ENCODE measurements at places on chromosomes 1 and 21.

GRCh38 chr1:29381426-29381825 lies 145.1 kb downstream of the PTPRU start:
- no peak for DNase-seq

- no peak for DNase-seq
Observed at GRCh38 chr21:39126486-39126806, 56.8 kb downstream of the PSMG1 start.

DNA sequence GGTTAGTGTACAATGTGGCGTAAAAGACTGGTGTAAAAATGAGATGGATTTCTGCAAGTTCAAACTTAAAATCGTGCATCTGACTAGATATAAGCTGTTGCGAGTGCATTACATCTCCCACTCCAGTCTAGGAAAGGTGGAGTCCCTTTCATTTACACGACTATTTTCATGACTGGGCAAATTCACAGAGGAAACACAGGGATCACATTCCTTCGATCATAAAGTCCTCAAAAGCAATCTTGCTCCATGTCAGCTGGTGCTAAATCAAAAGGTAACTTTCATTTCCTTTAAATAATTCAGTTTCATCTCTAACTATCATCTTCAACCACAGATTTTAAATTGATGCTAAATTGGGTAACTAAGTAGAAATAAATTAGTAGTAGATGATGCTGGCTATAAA lies 100.0 kb downstream of the HLCS start:
- no peak for DNase-seq

DNA sequence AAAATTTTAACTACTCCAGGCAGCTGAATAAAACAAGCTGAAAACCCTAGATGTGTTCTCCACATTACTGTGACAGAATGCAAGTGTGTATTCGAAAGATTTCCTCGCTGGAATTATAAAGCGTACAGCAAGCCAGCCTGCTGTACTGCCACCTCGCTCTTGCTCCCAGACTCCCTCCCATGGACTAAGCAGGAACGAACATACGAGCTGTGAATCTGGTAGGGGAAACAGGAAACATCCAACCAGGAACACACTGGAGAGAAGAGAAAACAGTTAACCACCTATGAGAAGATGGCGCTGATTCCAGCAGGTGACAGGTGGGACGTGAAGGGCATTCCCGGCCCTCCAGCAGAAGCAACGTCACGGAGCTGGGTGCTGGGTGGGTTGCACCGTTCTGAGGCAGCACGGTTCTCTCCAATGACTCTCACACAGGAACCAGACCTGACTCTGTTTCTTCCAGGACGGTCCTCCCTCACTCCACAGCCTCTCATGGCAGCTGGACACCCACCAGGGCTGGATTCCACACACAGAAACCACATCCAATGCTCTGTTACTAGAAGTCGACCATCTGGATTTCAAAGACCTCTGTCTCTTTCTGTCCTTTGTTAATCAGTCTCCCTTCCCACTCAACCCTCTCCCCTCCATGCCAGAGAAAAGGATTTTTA lies 219.2 kb downstream of the RERE start:
- DNase-seq, result peak; percentile 48

GRCh38 chr1:45297666-45298356 lies 28.9 kb upstream of the HPDL start:
- DNase-seq, result no peak

- DNase-seq, result no peak
Observed at GRCh38 chr1:155022136-155022926, 11.2 kb downstream of the DCST2 start.

- no peak for DNase-seq
Observed at GRCh38 chr1:90911353-90911752, 110.5 kb downstream of the ZNF644 start.

- DNase-seq, result no peak
Observed at GRCh38 chr1:161082996-161083747, 6.2 kb downstream of the NECTIN4 start.

DNA sequence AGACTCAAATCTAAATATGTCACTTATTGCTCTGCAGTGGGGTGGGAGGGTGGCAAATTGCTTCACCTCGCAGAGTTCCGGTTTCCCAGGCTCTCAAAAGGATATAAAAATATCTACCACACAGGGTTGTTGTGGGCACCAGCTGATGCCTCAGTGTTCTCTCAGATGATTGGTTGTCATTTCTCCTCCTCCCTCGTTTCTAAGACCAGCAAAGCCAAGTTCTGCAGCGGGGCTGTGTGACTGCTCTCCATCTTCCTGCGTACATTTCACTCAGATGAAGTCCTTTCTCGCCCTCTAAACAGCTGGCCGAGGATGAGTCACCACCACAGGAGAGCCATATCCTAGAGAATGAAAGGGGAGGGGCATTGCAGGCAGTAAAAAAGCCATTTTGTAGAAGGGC lies 35.0 kb upstream of the VWA5B1 start:
- no peak for DNase-seq

DNA sequence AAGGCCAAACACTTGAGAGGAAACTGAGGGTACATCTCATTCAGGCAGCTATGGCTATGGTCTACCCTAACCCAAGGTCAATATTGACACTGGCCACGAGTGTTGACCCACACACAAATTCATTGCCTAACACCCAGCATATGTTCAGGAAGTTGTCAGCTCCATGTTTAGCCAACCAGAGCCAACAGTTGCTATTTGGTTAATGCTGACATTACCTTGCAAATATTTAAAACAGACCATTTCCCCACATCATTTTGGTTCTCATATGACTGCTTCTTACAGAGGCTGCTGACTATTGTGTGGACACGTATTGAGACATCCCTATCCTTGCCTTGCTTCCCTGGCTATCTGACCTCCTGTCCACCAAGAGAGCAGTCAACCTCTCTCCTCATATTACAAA lies 97.3 kb downstream of the LMX1A start:
- no peak for DNase-seq

GRCh38 chr1:234957330-234958065 lies 171.1 kb downstream of the TOMM20 start:
- DNase-seq, result no peak

GRCh38 chr1:19712928-19713327 lies 48.3 kb downstream of the HTR6 start:
- no peak for DNase-seq

GRCh38 chr1:225437710-225438437 lies 10.0 kb upstream of the LBR start:
- peak; percentile 29 for DNase-seq

DNA sequence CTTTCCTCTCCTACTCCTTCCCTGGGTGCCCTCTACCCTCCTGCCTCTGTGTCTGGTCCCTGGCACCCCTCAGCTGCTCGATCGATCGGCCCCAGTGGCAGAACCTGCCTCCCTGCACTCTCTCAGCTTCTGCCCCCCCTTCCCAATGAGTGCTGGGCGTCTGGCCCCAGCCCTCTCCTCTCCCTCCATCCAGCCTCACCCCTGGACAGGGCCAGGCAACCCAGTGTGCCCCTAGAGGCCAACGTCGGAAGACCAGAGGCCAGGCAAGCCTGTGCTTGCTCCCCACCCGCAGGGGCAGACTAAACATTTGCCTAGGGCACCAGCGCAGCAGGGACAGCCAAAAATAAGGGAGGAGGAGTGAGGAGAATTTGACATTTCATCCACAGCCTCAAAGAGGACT lies 43.5 kb downstream of the LGR6 start:
- no peak for DNase-seq

All from midbrain (tissue), 1 donor.